ENCODE measurements at places on chromosomes 4 and X.

GRCh38 chr4:53780736-53781400 lies 189.6 kb upstream of the LNX1 start:
- no peak for DNase-seq

DNA sequence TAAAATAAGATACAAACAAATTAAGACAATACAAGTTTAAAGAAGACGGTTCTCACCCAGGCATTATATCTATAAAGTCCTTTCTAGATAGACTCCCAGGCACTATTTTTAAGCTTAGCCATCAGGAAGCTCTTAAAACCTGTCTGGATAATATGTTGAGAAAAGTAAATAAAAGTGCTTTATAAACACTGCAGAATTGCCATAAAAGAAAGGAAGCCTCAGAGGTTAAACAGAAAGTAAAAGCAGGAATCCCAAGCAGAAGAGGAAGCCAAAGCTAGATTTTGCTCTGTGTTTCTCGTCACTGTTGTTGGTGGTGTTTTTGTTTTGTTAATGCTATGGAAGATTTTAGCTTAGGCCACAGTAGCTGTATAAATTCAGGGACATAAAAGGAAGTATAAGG lies 1267.3 kb downstream of the PCDH19 start:
- DNase-seq, result no peak

GRCh38 chrX:73930300-73930699 lies 367.3 kb downstream of the CHIC1 start:
- DNase-seq, result no peak

GRCh38 chr4:24582235-24582832 lies 2.0 kb downstream of the DHX15 start:
- no peak for DNase-seq

GRCh38 chr4:85905761-85906160 lies 430.8 kb downstream of the ARHGAP24 start:
- peak; percentile 2 for DNase-seq

DNA sequence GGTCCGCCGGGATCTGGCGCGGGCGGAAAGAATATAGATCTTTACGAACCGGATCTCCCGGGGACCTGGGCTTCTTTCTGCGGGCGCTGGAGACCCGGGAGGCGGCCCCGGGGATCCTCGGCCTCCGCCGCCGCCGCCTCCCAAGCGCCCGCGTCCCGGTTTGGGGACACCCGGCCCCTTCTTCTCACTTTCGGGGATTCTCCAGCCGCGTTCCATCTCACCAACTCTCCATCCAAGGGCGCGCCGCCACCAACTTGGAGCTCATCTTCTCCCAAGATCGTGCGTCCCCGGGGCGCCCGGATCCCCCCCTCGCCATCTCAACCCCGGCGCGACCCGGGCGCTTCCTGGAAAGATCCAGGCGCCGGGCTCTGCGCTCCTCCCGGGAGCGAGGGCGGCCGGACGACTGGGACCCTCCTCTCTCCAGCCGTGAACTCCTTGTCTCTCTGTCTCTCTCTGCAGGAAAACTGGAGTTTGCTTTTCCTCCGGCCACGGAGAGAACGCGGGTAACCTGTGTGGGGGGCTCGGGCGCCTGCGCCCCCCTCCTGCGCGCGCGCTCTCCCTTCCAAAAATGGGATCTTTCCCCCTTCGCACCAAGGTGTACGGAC lies 482 bp upstream of the SHOX start:
- no peak for DNase-seq

GRCh38 chr4:61401771-61402170 lies 201.6 kb downstream of the ADGRL3 start:
- peak; percentile 30 for DNase-seq

Data from SHP77 (cell line).